Stimulated activated CD8-positive, alpha-beta memory T cell treated with anti-CD3 and anti-CD28 coated beads, Interleukin-12 subunit alpha, Interleukin-12 subunit beta, amount 100 ng/mL, for 1 hour (primary cell): ENCODE measurements at places on chromosomes 4 and X.
A peak's percentile ranks its signal among the peaks of the same experiment; 100 is the strongest.

DNA sequence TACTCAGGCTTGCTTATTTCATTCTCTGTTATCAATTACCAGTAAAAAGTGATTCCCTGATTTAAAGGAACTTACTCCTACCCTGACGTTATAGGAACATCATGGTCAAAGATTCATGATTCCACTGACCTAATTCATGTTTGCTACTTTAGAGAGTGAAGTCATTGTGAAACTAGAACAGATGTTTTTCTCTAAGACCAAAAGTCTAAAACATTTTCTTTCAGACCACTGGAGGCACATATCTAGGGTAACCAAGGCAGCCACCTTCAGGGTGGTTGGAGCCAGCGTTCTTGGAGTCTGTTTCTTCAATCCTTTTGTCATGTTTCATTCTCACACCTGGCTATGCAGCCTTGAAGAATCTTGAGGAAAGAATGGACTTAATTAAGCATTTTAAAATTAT is 77.8 kb downstream of the GALNTL6 start:
- no peak for DNase-seq

GRCh38 chrX:46400530-46401443 is 144.4 kb downstream of the ZNF674 start:
- no peak for DNase-seq

GRCh38 chr4:76689145-76689817 is 208.7 kb downstream of the SOWAHB start:
- no peak for DNase-seq

- no peak for DNase-seq
Measured at GRCh38 chr4:162456106-162456505, 292.3 kb upstream of the FSTL5 start.

GRCh38 chr4:105624530-105624929 is 72.1 kb downstream of the ARHGEF38 start:
- no peak for DNase-seq

- no peak for DNase-seq
Measured at GRCh38 chr4:109079201-109079600, 223.3 kb downstream of the COL25A1 start.

- no peak for DNase-seq
Measured at GRCh38 chr4:109990261-109991257, 77.9 kb downstream of the EGF start.

GRCh38 chrX:118520216-118521206 is 24.9 kb downstream of the DOCK11 start:
- DNase-seq: no peak

- no peak for DNase-seq
Measured at GRCh38 chr4:147791865-147792264, 60.0 kb downstream of the ARHGAP10 start.

GRCh38 chrX:140701480-140701879 is 8.1 kb upstream of the LINC00632 start:
- no peak for DNase-seq

- no peak for DNase-seq
Measured at GRCh38 chr4:23685471-23685870, 204.4 kb downstream of the PPARGC1A start.

- no peak for DNase-seq
Measured at GRCh38 chrX:41634284-41634683, 54.5 kb upstream of the GPR34 start.

DNA sequence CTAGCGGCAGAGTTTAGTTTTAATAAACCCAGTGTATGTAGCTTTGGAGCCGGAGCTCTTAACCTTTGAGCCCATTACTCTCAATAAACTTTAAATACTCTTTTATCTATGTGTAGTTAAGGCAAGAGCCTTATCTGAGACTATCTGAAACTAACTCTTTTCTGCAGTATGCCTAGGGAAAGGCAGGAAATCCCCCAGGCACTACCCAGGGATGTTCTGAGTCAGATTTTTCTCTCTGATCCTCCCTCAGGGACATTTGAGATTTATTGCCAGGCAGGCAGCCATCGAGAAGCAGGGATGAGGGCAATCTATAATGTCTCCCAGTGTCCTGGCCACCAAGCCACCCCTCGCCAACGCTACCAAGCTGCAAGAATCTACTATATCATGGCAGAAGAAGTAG is 39.1 kb downstream of the HEPH start:
- DNase-seq: no peak

DNA sequence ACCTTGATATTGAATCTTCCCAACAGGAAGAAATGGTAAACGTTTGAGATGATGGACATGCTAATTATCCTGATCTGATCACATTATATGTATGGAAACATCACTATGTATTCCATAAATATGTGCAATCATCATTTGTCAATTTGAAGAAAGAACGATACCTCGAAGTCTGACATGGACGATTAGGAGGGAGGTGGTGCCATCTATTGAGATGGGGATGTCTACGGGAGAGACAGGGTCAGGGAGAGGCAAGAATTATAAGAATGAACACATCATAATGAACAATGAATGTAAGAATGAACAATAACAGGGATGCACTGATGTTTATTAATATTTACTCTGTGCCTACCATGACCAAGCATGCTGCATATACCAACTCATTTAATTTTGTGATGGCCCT is 93.7 kb upstream of the SOD3 start:
- no peak for DNase-seq

DNA sequence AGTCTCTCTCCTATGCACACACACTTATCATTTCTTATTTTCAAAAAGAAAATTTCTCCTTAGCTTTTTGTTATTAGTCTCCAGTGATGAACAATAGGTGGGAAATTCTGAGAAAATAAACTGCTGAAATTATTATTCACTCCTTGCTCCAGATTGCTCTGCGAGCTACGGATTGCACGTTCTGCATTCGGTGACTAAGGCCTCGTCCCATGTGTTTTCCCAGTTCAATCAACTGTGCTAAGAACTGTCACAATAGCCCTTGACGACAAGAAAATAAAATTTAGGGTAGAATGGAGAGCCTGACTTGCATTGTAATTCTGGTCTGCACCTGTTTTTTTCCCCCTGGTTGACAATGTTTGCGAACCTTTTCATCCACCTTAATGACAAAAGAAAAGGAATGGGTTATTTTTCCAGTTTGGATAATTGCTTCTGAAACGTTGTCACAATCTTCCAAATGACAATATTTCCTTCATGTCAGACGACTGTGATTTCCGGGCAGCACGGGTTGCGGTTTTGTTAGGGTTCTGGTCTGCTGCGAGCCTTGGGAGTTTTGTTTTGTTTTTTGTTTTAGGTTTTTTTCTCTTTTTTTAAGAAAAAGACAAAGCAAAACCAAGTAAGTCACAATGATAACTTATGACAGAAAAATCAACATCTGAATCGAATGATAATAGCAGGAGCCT is 124.5 kb upstream of the NOCT start:
- no peak for DNase-seq

GRCh38 chr4:20512033-20512792 is 188.0 kb upstream of the PACRGL start:
- no peak for DNase-seq

- no peak for DNase-seq
Measured at GRCh38 chrX:13669246-13669737, 16.4 kb downstream of the TCEANC start.

- no peak for DNase-seq
Measured at GRCh38 chr4:2335729-2336101, 73.8 kb upstream of the MXD4 start.

GRCh38 chr4:82171531-82172155 is 202.1 kb downstream of the HNRNPD start:
- DNase-seq: no peak

GRCh38 chr4:144584428-144584827 is 61.5 kb upstream of the HHIP start:
- DNase-seq: no peak

DNA sequence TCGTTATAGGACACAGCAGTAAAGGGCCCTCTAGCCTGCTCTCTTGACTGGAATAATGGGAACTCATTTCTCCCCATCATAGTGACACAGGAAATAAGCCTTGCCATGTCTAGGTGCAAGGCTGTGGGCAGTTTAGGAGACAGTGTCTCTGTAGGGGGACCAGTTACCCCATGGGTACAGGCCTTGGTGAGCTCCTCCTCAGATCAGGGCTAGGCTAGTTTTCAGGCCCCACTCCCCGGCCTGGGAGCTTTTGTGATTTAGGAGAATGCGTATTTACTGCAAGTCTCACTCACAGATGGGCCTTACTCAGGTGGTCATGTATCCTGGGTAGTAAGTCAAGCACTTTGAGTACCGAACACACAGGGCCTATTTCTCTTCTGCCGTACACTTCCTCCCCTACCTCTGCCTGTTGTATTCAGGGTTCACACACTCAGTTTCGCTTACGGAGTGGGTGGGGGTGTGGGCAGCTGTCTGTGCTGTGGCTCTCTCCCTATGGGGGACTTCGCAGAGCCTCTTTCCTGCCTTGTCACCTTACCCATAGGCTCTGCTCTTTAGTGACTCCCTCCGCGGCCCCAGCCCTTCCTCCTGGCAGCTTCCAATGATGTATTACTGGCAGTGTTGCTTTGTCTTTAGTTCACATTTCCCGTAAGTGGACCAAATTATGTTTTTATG is 34.2 kb downstream of the FAM193A start:
- peak; percentile 19 for DNase-seq

DNA sequence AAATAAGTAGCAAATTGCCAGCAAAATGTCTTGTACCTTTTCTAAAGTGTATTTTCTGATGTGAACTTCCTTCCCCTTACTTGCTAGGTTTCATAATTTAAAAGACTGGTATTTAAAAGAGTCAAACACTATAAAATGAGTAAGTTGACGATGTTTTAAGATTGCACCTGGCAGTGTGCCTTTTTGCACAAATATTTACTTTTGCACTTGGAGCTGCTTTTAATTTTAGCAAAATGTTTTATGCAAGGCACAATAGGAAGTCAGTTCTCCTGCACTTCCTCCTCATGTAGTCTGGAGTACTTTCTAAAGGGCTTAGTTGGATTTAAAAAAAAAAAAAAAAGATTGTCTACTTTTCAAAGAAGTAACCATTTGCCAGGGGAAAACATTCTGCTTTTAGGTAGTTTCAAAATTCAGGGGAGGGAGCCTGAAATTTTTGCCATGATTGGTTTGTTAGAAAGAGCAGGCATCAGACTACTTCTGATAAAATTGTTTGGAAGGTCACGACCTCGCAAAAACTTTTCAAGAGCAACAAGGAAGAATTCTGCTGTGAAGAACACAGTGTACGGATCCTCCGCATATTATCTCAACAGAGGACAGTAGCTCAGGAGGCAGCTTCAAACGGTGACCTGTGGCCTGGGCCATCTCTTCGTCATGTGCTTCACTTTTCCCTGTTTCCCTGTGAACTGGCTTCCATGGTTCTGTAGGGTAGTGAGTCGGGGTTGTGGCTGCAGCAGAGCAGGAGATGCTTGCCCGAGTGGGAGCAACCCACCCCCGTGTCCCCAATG is 66.1 kb downstream of the CDS1 start:
- no peak for DNase-seq

DNA sequence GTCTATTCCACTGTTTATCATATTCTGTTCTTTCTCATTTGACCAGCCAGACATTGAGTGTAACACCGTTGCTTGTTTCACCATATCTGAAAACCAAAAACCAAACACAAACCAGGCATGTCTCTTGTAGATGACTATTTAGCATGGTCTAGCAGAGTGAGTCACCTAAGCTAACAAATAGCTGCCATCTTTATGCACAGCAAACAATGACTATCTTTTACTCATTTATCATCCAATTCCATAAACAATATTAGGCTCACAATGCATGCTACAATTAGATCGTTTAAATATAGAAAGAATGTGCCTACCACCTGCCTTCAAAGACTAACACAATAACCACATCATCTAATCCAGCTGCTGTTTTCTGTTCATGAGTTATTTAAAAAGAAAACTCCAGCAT is 495.4 kb downstream of the PCDH19 start:
- DNase-seq: no peak

DNA sequence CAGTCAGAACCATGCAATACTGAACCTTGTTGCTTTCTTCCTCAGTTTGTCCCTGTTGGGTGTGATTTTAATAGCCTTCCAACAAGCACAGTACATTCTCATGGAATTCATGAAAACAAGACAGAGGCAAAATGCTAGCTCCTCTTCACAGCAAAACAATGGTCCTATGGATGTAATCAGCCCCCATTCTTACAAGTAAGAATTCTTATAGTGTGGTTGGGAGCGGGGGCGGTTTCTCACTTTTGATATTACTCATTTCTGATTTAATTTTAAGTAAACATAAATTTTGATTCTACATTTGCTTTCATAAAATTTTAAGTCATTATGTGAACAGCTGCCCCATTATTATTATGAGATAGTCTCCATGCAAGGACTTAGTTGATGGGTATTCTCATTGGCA is 80.8 kb upstream of the TLR2 start:
- DNase-seq: no peak

- DNase-seq: no peak
Measured at GRCh38 chr4:46329118-46329976, 60.6 kb downstream of the GABRA2 start.

- no peak for DNase-seq
Measured at GRCh38 chrX:12319003-12319519, 180.8 kb downstream of the FRMPD4 start.

GRCh38 chrX:47610511-47610910 is 9.1 kb downstream of the SYN1 start:
- DNase-seq: no peak

DNA sequence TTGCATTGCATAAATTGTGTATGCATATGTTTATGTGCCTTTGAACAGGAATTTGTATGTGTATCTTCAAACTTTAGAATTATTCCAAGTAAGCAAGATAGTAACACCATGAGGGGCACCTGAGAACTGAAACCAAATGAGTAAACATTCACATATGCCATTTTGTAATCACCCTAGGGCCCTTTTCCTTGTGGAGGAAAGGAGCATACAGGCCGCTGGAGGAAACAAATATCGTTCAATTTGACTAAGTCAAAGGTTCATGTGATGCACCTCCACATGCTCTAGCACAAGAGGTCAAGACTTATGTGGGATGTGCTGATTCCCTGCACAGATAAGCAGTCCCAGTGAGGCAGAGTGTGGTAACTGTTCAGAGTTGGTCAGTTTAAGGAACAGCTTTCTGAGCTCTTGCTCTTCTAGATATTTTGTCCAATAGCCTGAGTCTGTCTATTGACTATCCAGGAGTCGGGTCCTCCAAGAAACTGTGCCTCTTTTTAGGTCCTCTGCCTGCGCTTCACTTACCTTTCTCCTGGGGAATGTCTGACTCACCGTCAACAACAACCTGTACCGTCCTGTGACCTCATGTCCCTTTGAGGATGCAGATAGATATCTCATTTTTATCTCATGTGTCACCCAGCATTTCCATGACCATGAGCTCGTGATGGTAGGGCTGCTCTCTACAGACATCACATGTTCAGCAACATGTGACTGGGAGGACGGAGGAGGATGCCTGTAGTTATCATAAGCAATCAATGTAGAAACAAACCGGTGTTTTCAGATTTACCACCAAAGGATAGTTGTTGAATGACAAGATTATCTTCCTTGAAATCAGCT is 196.9 kb downstream of the NWD2 start:
- DNase-seq: no peak

GRCh38 chrX:37701588-37701987 is 16.0 kb downstream of the XK start:
- no peak for DNase-seq

GRCh38 chr4:35918491-35918977 is 325.8 kb downstream of the ARAP2 start:
- DNase-seq: no peak

GRCh38 chrX:118423558-118423957 is 72.1 kb upstream of the DOCK11 start:
- DNase-seq: no peak

- no peak for DNase-seq
Measured at GRCh38 chr4:5798462-5798861, 87.5 kb downstream of the EVC start.
